ENCODE measurements at places on chromosomes 3 and 15.

DNA sequence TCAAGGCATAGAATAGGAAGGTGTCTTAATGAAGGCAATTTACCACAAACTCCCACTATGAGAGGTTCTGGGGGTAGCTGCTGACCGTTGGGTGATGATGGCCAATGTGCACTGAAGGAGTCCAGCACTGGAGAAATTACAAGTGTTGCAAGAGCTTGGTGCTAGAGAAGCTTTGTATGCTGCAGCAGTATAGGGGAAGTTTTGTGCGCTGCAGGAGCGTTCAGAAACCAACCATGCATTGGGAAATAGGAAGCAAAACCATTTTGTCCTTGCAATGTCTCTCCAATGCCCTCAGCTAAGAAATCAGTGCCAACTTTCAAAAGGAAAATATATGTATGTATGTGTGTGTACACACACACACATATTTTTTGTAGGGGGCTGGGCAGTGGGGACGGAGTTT is 441.6 kb upstream of the NAALADL2 start:
- no peak for DNase-seq

DNA sequence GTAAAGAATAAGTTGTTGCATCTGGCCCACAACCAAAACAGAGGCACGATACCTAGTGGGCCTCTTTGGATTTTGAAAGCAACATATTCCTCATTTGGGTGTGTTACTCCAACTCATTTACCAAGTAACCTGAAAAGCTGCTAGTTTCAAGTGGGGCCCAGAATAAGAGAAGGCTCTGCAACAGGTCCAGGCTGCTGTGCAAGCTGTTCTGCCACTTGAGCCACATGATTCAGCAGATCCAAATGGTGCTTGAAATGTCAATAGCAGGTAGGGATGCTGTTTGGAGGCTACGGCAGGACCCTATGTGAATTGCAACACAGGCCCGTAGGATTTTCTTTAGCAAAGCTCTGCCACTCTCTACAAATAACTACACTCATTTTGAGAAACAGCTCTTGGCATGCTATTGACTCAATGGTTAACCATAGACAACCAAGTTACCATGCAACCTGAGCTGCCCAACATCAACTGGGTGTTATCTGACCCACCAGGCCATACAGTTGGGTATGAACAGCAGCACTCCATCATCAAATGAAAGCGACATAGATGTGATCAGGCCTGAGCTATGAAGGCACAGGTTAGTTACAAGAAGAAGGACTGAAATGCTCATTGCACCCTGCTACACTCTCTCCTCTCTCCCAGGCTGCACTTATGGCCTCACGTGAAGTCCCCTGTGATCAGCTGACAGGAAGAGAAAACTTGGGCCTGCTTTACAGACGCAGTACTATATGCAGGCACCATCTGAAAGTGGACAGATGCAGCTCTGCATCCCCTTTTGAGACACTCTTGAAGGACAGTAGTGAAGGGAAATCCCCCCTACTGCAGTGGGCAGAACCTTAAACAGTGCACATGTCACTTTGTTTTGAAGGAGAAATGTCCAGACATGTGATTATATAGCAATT is 9.5 kb upstream of the MCF2L2 start:
- no peak for DNase-seq

GRCh38 chr15:90691982-90692773 is 25.0 kb upstream of the BLM start:
- DNase-seq: no peak

- DNase-seq: no peak
Observed at GRCh38 chr15:65067317-65067644, 510 bp downstream of the RASL12 start.

GRCh38 chr15:37077623-37078351 is 22.6 kb downstream of the MEIS2 start:
- DNase-seq: no peak

DNA sequence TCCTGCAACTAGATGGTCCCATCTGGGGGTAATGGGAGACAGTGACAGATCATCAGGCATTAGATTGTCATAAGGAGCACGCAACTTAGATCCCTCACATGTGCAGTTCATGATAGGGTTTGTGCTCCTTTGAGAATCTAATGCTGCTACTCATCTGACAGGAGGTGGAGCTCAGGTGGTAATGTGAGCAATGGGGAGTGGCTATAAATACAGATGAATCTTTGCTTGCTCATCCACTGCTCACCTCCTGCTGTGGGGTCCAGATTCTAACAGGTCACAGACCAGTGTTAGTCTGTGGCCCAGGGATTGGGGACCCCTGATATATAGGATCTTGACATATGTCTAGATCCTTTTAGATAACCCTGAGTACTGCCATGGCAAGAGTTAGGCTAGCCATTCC is 52.7 kb downstream of the RASGRF1 start:
- DNase-seq: no peak

DNA sequence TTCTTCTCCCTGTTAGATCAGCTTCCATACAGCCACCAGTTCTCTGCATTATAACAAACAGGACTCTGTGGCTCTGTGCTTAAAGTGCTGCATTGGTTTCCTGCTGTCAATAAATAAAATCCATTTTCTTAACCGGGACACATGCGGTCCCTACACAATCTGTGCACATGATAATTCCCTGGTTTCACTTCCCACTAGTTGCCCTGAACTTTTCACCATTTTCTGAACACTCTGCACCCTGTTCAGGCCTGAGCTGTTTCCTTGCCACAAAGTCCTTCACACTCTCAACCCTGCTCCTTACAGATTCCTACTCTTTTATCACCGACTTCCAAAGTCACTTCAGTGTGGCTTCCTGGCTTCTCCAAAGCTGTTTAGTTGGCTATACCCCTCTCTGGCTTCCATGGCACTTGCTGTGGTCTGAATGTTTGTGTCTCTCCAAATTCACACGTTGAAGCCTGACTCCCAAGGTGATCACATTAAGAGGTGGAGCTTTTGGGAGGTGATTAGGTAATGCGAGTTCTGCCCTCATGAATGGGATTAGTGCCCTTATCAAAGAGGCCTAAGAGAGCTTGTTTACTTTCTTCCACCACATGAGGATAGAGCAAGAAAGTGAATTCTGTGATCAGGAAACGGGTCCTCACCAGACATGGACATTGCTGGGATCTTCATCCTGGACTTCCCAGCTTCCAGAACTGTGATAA is 233.4 kb downstream of the CHST2 start:
- DNase-seq: no peak

DNA sequence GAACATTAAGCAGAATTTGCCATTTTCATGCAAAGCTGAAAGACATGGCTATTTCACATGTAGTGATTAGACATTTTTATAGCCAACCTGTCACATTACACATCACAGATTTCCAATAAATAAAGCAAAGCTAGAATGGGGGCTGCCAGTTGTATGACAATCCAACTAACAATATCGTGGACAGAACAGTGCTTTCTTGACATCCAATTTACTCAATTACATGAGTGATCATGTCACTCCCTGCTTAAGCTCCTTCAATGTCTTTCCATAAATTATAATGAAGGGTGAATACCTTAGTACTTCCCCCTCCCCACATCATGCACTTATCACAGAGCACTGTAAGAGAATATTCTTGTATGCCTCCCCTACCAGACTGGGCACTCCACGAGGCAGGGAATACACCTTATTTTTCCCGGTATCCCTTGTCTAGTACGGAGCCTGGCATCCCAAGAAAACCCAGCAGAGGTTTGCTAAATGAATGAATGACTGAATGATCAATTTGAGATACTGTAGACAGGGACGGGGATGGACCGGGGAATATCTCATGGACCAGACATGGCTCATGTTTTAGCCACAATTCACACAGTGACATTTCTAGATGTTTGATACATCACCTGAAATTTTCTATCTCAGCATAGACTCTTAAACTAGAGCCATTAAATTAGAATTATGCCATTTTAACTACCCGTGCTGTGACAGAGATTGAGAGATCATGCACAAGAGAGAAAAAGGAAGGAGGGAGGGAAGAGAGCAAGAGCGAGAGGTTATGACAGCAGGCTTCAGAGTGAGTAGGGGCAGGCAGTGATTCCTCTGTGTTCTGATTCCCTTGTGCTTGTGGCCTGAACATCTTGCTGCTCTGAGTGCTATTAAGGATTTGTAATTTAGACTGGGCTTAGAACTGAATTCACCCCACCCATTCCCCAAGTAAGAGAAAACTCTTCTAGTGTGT is 77.7 kb downstream of the EPHB1 start:
- no peak for DNase-seq

DNA sequence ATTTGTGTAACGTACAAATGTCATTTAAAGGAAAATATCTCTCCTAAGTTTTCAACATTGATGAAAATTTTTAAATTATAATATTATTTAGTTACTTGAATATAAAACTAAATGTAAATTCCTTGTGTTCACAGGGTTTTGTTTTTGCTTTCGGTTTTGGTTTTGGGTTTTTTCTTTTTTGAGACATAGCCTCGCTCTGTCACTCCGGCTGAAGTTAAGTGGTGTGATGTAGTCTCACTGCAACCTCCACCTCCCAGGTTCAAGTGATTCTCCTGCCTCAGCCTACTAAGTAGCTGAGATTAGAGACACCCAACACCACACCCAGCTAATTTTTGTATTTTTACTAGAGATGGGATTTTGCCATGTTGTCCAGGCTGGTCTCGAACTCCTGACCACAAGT is 79.3 kb upstream of the TCF12 start:
- DNase-seq: no peak

- no peak for DNase-seq
Observed at GRCh38 chr3:156102267-156102931, 18.0 kb upstream of the KCNAB1 start.

DNA sequence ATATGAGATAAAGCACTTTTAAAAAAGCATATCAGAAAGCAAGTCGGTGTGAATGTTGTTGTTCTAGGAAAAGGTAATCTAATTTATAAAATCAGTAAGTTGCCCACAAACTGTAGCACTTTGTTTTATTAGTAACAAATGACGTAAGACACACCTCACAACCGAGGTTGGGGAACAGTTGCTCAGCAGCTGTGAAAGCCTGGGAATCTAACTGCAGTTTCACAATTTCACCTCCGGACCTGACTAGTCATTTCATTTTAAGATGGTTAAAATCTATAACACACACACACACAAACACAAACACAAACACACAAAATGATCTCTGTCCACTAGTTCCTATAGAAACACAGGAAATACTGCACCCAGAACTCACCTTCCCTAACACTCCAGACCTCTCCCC is 406.7 kb upstream of the NR2F2 start:
- DNase-seq: no peak

GRCh38 chr3:181239441-181239840 is 249.9 kb upstream of the DNAJC19 start:
- DNase-seq: no peak

DNA sequence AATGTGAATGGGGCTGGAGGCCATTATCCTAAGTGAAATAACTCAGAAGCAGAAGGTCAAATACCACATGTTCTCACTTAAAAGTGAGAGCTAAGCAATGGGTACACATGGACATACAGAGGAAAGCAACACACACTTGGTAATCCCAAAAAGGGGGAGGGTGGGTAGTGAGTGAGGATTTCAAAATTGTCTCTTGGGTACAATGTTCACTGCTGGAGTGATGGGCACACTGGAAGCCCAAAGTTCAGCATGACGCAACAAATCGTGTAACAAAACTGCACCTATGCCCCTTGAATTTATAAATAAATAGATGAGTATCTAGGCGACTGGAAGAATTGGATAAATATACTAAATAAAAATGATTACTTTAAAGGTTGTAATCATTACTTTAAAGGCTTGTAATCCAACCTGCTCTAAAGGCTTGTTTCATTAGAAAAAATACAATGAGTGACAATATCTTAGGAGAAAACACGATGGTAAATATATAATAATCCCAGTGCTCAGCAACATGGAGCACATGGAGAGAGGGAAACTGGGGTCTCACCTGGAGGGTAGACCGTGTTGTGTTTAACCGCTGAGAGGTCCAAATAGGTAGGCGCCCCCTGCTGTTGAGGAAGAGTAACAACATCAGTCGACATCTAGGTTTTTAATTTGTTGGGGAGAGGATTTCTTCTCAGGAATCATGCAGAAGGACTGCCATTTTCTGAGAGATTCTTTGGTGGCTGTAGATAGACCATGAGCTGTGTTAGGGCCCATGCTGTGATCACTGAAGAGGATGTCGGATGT is 78.5 kb upstream of the ROBO1 start:
- no peak for DNase-seq

- no peak for DNase-seq
Observed at GRCh38 chr3:118544458-118544857, 490.2 kb downstream of the IGSF11 start.

DNA sequence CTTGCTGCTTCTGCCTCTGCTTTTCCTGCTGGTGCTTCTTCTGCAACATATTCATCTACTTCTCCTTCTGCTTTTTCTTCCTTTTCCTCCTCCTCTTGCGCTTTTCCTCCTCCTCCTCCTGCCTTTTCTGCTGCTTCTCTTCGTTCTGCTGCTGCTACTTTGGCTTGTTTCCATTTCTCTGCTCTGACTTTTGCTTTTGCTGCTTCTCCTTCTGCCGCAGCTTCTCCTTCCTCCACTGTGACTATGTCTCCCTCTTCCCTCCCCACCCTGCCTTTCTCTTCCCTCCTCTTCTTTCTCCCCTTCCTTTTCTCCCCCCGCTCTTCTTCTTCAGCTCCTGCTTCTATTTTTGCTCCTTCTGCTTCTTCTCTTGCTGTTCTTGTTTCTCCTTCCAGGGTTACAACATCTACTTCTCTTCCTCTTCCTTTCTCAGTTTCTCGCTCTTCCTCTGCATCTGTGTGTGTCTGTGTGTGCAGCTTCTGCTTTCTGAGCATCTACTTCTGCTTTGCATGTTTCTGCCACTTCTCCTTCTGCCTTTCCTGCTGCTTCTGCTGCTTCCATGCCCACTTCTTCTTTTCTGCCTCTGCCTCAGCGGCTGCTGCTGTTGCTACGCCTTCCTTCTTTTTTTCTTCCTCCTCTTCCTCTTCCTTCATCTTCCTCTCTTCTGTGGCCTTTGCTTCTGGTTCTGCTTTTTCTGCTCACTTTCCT is 51.4 kb downstream of the FAM43A start:
- DNase-seq: no peak

- no peak for DNase-seq
Observed at GRCh38 chr3:48318713-48319468, 14.6 kb downstream of the SPINK8 start.

Data from activated CD8-positive, alpha-beta memory T cell treated with anti-CD3 and anti-CD28 coated beads for 1 hour (primary cell).